AG10803 (cell line): ENCODE measurements at places on chromosomes 11 and 22.
A peak's percentile ranks its signal among the peaks of the same experiment; 100 is the strongest.

DNA sequence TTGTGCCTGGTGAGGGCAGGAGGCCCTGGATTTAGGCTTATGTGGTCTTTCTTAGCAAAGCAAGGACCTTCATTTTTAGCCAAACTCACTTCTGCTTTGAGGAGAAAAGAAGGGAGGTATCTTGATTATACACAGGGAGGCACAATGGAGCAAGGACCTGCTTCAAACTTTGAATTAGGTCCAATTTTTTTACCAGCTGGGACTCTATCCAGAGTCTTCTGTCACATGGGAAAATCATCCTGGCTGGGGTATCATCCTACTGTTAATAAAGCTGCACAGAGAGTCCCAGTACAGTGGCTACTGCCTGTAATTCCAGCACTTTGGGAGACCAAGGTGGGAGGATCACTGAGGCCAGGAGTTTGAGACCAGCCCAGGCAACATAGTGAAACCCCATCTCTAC lies 87.8 kb downstream of the CWC15 start:
- DNase-seq, result peak; percentile 15

DNA sequence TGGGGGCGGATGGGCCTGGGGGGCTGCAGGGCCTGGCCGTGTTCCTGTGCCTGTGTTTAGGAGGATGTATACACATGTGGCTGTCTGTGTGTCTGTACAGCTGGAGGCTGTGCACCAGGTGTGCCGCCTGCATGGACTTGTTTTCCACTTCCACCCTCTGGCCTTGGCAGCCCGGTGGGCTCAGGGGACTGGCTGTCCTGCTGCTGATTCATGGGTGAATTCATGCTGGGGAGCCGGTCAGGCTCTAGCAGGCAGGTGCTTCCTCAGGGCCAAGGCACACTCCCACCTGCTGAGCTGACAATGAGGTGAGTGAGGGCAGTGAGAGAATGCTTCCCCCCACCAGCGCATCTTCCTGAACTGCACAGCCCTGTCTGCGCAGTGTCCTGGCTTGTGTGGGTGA lies 88.4 kb downstream of the CCDC81 start:
- DNase-seq, result no peak

DNA sequence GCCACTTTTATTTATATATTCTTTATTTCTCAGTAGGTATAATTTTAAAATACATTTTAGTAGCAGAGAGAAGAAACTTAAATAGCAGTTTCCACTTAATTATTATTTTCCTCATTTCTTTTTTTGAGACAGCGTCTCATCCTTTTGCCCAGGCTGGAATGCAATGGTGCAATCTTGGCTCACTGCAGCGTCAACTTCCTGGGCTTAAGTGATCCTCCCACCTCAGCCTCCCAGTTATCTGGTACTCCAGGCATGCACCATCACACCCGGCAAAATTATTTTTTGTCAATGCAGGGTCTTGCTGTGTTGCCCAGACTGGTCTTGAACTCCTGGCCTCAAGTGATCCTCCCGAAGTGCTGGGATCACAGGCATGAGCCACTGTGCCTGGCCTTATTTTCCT lies 38.3 kb downstream of the ATG13 start:
- no peak for DNase-seq

GRCh38 chr11:113528982-113529381 lies 53.8 kb upstream of the DRD2 start:
- peak; percentile 49 for DNase-seq

- no peak for DNase-seq
Observed at GRCh38 chr22:44332946-44333345, 20.2 kb upstream of the SHISAL1 start.

DNA sequence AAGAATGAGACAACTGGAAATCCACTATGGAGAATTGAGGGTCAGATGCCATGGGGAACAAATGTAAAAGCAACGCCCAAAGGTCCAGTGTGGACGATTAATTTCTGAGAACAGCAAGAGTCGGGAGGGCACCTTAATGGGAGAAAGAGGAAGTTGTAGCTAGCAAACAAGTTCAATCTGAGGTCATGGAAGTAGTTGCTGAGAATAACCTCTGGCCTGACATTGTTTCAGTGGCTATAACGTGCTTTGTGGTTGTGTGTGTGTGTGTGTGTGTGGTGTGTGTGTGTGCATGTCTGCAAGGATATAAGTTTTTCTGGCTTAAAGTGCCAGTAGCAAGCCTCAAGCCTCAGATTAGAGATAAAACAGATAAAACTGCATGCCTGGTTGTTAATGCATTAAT lies 1630.1 kb upstream of the TENM4 start:
- no peak for DNase-seq

DNA sequence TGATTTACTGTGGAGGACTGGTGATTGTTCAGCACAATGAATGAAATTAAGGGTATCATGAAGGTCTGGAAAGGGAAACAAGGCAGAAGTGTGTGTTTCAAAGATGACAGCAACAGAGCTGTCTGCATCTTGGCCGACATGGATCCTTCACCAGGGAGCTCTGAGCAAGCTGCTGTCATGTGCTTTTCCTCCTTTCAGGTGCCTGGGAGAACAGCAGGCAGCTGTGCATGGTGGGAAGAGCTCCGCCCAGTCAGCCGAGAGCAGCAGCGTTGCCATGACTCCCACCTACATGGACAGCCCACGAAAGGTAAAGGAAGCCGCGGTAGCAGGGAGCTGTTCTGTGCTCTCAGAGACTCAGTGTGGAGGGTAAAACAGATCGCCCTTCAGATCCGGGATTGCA lies 87.1 kb upstream of the YWHAH start:
- no peak for DNase-seq

DNA sequence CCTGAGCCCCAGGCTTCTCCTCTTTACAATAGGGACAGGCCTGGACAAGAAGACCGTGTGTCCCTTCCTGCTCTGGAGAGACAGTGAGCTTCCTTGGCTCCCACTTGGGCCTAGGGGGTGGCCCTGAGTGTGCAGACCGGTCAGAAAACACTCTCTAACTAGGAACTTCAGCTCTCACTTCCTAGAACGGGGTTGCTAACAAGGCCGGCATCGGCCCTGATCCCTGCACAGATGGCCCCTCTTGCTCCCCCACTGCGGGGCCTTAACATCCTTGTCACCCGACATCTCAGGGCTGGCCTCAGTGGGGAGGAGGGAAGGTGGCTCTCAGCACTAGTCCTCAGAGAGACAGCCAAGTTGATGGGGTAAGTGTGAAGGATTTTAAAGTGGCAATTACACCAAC lies 406.9 kb downstream of the CTTN start:
- DNase-seq, result no peak

DNA sequence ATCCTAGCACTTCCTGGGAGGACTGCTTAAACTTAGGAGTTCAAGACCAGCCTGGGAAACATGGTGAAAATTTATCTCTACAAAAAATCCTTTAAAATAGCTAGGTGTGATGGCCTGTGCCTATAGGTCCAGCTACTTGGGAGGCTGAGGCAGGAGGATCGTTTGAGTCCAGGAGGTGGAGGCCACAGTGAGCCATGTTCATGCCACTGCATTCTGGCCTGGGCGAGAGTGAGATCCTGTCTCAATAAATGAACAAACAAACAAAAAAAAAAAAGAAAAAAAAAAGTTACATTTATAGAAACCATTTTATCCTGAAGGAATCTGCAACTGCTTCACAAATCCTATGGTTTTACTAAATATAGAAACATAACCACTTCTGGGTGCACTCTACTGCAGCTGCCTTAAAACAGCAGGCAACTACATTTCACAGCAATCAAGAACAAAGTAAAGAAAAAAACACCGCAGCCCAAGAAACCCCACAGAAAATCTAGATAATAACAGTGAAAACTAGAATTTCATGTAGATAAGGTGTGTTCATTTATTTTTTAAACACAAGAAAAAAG lies 75.9 kb upstream of the GAB2 start:
- DNase-seq, result no peak

- DNase-seq, result no peak
Observed at GRCh38 chr22:49963647-49964026, 3.1 kb downstream of the PIM3 start.

DNA sequence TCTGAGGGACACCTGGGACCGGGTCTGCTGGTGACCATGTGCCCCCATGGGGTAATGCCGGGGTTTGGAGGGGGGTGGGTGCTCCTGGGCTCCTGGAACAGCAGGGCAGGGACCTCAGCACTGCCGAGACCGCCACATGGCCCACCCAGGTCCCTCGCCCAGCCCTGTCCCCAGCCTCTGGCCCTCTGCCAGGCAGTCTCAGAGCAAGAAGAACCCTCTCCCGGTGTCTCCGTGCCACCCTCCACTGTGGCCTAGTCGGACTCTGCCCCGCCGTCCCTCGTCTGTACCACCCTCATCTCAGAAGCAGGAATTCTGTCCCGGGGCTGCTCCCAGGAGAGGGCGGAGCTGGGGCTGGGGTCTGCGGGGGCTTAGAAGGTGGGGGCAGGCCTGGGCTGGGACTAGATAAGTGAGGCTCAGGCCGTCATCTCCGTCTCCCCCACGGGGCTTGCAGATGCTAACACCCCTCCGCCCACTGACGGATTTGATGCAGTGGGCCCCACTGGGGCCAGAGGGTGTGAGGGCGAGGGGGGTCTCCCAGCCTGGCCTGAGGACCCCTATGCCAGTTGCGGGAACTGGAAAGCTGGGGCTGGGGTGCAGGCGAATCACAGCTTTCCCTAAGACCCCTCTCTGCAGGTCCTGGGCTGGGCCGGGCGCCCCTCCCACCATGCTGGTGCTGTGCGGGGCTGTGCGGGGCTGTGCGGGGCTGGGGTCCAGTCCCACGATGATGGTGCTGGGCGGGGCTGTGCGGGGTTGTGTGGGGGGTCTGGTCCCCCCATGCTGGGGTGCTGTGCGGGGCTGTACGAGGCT lies 1.1 kb downstream of the MUC5AC start:
- DNase-seq, result no peak

GRCh38 chr11:45166604-45166897 lies 20.1 kb downstream of the PRDM11 start:
- no peak for DNase-seq

- DNase-seq, result no peak
Observed at GRCh38 chr22:49677495-49677889, 150.2 kb downstream of the BRD1 start.

DNA sequence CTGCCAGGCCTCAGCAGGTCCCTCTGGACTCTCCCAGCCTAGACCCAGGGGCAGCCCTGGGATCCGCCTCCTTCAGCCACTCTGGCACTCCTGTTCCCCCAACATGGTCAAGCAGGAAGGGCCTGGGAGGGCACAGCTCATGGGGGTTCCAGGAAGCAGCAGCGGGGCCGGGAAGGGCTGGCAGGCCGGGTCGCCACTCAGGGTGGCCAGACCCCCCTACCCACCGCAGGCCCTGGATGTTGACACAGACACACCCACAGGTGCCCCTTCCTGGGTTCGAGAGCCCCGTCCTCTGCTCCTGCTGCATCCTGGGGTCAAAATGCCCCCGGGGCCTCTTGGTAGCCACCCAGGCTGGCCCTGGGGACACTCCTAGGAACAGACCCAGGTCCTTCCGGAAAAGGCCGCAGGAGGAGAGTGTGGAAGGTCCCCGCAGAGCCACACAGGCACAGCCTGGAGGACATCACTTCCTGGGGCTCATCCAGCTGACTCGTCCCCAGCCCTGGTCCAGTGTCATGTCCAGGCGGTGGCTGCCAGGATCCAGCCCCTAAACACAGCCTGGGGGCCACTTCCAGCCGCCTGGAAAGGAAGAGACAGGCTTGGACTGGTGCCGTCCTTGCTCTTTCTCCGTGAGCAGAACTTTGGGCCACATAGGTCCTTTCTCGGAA lies 6.8 kb upstream of the PIM3 start:
- DNase-seq, result no peak

GRCh38 chr11:46130286-46130940 lies 9.2 kb upstream of the PHF21A start:
- DNase-seq, result no peak

DNA sequence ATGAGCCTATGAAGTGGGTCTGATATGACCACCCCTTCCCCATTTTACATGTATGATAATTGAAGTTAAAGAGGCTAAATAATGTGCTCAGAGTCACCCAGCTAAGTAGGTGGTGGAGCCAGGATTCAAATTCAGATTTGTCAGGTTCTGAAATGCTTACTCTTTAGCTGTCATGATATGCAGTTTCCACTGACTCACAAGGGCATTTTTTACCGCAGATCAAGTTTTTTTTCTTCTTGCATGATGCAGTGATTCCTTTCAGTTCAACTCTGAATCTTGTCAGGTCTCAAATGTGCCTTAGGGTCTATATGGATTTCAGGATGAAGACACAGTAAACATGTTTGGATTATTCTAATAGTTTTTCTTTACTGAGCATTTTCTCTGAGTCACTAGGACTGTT lies 12.6 kb upstream of the TRIM44 start:
- DNase-seq, result peak; percentile 30

- DNase-seq, result no peak
Observed at GRCh38 chr11:59335001-59335400, 23.7 kb upstream of the OR5AN1 start.

- no peak for DNase-seq
Observed at GRCh38 chr22:38862375-38863329, 9.4 kb downstream of the CBX6 start.

GRCh38 chr22:49760630-49761571 lies 66.8 kb downstream of the BRD1 start:
- no peak for DNase-seq

DNA sequence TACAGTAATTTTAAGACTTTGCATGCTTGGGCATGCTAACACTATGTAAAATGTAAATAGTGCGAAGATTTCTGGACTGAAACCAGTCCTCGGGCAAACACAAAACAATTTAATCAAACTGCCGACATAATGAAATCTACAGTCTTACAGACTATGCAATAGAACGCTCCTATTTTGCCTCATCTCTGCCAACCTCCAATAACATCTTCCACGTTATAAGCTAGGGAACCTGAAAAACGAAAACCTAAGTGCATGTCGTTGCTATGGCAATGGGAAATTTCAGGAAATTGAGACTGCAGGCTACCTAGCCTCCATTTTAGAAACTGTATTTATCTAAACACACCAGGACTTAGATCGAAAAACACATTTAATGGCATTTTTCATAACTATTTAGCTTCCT lies 1.1 kb downstream of the CSTF3 start:
- DNase-seq, result peak; percentile 37

GRCh38 chr11:107018902-107019493 lies 722 bp upstream of the GUCY1A2 start:
- peak; percentile 57 for DNase-seq

DNA sequence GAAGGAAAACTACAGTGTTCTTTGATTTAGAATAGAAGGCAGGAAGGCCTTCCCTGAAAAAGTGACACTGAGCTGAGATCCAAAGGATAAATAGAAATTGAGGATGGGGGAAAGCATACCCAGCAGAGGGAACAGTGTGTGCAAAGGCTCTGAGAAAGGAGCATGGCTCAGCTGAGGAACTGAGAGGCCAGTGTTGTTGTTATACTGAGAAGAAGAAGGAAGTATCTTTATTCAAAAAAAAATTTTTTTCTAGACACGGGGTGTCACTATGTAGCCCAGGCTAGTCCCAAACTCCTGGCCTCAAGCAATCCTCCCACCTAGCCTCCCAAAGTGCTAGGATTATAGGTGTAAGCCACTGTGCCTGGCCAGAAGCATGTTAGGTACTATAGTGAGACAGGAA lies 3.5 kb upstream of the PIK3C2A start:
- no peak for DNase-seq

DNA sequence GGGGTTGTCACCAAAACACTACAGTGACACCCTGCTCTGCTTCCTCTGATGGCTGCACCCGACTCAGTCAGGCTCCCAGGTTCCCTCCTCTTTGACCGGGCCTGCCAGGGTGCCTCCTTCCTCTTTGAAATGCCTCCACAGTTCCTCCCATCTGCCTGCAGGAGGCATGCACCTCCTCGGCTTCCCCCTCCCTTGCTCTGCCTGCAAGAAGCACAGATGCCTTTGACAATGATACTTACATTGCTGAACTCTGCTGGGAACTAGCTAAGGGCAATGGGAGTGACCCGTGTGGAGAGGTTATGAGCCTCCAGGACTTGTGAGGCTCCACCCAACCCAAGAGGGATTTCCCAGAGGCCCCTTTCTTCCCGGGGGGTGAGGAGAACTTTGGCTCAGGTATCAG lies 674.1 kb downstream of the OPCML start:
- peak; percentile 49 for DNase-seq

- DNase-seq, result no peak
Observed at GRCh38 chr11:67415501-67416304, at the start of gene CARNS1. CARNS1 (plus strand) TSS chr11:67415678; CDS start chr11:67416200, 522 bp downstream.
